SJCRH30 (cell line): ENCODE measurements at places on chromosomes 2 and 18.

DNA sequence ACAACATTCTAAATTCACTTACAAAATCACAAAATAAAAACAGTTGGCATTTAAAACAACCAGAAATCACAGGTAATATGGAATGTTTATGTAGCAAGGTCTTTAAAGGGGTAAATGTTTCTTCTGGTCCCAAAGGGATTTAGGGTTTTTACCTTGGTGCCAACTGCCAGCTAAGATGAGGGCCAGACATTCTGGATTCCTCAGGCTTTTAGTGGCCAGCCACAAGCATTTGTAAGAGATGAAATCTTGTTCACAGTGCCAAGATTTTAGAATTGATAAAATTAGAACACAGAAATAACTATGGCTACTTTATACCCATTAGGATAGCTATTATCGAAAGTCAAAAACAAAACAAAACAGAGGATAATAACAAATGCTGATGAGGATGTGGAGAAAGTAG, 60.4 kb upstream of the CDKL4 start:
- H3K4me1 ChIP-seq, result 0 out of 2 replicates have a peak, but pooled peaks cover 3% of the 10 kb centered on the region
- no peak overlapping the region for H3K27ac ChIP-seq
- peak; percentile 32 for DNase-seq
- peaks cover 7% of the 10 kb centered on the region; the same call in 1 of the 2 replicates for H3K36me3 ChIP-seq
- no peak overlapping the region for H3K4me3 ChIP-seq

DNA sequence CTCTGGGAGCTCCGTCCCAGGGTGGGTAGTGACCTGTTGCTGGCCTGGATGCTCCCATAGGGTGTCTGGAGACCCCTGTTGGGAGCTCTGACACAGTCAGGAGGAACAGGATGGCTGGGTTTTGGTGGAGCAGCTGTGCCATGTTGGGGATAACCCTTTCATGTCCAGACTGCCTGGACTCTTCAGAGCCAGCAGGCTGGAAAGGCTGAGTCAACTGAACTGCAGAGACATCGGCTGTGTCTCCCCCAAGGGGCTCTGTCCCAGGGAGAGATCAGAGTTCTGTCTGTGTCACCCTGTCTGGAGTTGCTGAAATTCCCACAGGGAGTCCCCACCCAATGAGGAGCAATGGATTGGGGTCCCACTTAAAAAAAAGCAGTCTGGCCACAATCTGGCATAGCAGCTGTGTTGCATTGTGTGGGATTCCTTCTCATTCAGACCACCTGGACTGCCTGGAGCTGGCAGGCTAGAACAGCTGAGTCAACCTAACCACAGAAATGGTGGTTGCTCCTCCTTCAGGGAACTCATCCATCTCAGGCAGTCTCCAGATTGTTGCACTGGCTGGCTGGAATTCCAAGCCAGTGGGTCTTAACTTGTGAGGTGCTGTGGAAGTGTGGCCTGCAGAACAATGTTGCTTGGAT, 37.2 kb downstream of the AGPS start:
- no peaks in the 10 kb centered on the region for H3K27me3 ChIP-seq
- peak; percentile 96 for DNase-seq
- H3K4me3 ChIP-seq, result peak overlapping the region; percentile 31

GRCh38 chr2:11743846-11744553, 2.4 kb upstream of the LPIN1 start:
- H3K36me3 ChIP-seq, result no peaks in the 10 kb centered on the region
- peak overlapping the region; percentile 69 for H3K27ac ChIP-seq
- peak; percentile 97 for DNase-seq
- H3K27me3 ChIP-seq, result no peaks in the 10 kb centered on the region

DNA sequence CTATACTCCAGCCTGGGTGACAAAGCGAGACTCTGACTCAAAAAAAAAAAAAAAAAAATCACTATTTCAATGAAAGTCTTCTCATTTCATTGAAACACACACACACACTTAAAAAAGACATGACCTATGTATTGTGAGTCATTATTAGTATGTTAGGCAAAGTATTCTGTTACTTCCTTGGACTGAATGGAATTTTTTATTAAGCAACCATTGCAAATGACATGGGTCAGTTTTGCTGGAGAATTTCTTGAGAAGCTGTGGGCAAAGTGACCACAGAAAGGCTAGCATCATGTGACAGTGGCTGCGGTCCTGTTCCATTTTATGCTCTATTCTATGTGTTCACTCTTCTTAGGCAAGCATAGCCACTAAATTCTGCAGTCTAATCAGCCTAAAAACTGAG, 695.7 kb downstream of the TDRD15 start:
- H3K4me3 ChIP-seq, result no peak overlapping the region
- H3K36me3 ChIP-seq, result no peaks in the 10 kb centered on the region
- H3K4me1 ChIP-seq, result no peaks in the 10 kb centered on the region
- H3K27ac ChIP-seq, result no peak overlapping the region
- DNase-seq, result no peak
- no peaks in the 10 kb centered on the region for H3K27me3 ChIP-seq

DNA sequence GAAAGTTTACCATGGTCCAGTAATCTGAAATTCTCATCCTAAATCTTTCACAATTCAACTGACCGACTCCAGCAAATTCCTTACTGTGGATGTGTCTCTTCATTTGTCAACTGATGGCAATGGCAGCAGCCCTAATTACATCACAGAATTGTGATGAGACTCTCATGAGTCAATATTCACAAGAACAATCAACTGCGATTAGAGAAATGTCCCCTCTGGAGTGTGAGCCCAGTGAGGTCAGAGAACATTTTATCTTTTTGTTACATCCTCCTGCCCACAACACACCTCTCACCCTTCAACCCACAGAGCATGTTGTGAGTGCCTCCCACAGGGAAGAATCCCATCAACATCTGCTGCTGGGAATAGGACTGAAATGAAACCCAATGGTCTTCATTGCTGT, 73.6 kb downstream of the CD226 start:
- H3K4me1 ChIP-seq, result no peaks in the 10 kb centered on the region
- H3K36me3 ChIP-seq, result no peaks in the 10 kb centered on the region
- no peak overlapping the region for H3K4me3 ChIP-seq
- no peaks in the 10 kb centered on the region for H3K27me3 ChIP-seq
- H3K27ac ChIP-seq, result no peak overlapping the region
- DNase-seq, result no peak

DNA sequence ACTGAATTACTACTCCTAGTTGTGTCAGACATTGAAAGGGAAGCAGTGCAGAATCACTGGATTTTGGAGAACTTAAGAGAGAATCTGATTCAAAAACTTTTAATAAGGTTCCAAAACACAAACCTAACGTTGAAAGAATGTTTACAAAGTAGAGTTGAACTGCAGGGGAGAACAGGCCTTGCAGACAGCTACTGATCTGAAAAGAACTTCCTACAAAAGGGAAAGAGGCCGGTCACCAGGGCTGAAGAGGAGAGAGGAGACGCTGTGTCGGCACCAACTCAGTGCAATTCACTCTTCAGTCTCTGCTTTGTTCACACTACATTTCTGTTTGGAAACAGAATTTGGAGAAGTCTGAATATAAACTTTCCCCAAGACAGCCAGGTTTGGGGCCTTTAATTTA, 124.0 kb downstream of the GAREM1 start:
- H3K4me1 ChIP-seq, result peaks cover 14% of the 10 kb centered on the region
- no peak overlapping the region for H3K27ac ChIP-seq
- no peak overlapping the region for H3K4me3 ChIP-seq
- H3K27me3 ChIP-seq, result no peaks in the 10 kb centered on the region

GRCh38 chr2:168470320-168471162, 14.5 kb downstream of the CERS6 start:
- no peaks in the 10 kb centered on the region for H3K36me3 ChIP-seq
- no peaks in the 10 kb centered on the region for H3K27me3 ChIP-seq
- H3K4me3 ChIP-seq, result no peak overlapping the region

DNA sequence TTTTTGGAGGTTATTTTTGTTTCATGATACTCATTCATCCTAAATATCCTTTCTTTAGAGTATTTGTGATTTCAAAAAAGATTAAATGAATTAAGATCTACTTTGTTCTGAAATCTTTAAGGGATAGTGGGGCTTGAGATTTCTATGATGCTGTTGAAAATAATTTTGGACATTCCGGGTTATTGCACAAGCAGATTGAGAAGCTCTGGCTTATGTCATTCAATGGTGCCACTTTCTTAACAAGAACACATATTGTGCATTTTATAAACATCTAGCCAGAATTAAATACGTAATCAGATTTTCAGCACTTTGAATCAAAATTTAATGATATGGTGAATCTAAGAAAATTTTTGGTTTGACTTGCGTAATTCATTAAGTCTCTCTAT, 207.7 kb upstream of the COL3A1 start:
- no peak for DNase-seq
- H3K4me3 ChIP-seq, result no peak overlapping the region

GRCh38 chr18:10524507-10525370, 1.1 kb upstream of the NAPG start:
- no peak overlapping the region; the same call in 1 of the 2 replicates for H3K27ac ChIP-seq
- H3K36me3 ChIP-seq, result no peaks in the 10 kb centered on the region
- H3K4me3 ChIP-seq, result peak overlapping the region; percentile 69
- DNase-seq, result peak; percentile 37
- H3K27me3 ChIP-seq, result no peaks in the 10 kb centered on the region

DNA sequence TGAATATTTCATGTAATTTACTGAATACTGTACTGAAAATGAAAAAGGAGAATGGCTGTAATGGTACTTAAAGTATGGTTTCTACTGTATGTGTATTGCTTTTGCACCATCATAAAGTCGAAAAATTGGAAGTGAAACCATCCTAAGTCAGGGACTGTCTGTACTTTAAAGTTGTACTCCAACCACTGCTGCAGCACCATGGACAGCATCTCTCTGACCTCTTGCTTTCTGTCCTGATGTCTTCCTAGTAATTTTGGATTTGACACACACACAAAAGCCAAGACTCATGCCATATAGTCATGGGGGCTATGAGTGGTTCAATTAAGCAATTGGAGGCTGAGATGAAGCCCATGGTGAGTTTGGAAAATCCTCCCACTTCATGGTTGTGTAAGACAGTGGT, 256.3 kb upstream of the PKDCC start:
- H3K27me3 ChIP-seq, result no peaks in the 10 kb centered on the region
- peak; percentile 62 for DNase-seq
- H3K4me1 ChIP-seq, result no peaks in the 10 kb centered on the region
- H3K27ac ChIP-seq, result no peak overlapping the region

DNA sequence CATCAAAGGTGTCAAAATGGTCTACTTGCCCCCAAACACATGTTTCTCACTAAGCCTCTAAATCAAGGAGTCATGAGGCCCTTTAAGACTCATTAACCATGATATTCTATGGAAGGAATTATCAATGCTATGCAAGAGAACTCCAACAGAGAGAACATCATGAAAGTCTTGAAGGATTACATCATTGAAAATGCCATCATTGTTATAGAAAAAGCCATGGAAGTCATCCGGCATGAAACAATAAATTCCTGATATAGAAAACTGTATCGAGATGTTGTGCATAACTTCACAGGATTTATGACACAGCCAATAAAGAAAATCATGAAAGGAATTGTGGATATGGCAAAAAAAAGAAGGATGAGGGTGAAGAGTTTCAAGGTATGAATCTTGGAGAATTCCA, 1363.6 kb upstream of the CDH2 start:
- H3K27me3 ChIP-seq, result no peaks in the 10 kb centered on the region
- H3K36me3 ChIP-seq, result no peaks in the 10 kb centered on the region
- H3K4me1 ChIP-seq, result no peaks in the 10 kb centered on the region
- H3K27ac ChIP-seq, result no peak overlapping the region

- H3K4me3 ChIP-seq, result no peak overlapping the region
- no peak for DNase-seq
- H3K36me3 ChIP-seq, result no peaks in the 10 kb centered on the region
- H3K27ac ChIP-seq, result no peak overlapping the region
- H3K27me3 ChIP-seq, result no peaks in the 10 kb centered on the region
Measured at GRCh38 chr2:211534632-211535031, 978.2 kb downstream of the CPS1 start.

GRCh38 chr2:119005555-119005954, 63.6 kb downstream of the MARCO start:
- no peak overlapping the region for H3K27ac ChIP-seq
- H3K36me3 ChIP-seq, result no peaks in the 10 kb centered on the region
- no peak overlapping the region for H3K4me3 ChIP-seq
- H3K4me1 ChIP-seq, result no peaks in the 10 kb centered on the region
- H3K27me3 ChIP-seq, result no peaks in the 10 kb centered on the region

DNA sequence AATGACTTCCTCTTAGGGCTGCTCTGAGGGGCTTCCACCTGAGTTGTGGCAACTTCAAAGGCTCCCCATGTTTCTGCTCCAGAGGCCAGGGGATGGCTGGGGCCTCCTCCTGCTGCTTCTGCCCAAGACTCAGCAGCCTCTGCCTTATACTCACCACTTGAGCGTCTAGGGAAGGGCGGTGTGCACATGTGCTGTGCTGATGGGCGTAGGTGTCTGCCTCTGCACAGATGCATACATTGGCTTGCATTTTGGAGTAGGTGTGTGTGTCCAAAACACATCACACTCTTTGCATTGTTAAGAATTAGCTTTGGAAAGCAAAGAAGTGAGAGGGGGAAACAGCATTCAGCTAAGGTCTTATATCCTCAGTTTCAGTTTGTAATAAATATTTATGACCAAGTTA, 85.2 kb downstream of the EN1 start:
- H3K4me1 ChIP-seq, result no peaks in the 10 kb centered on the region
- no peak for DNase-seq
- H3K4me3 ChIP-seq, result no peak overlapping the region
- no peak overlapping the region for H3K27ac ChIP-seq
- no peaks in the 10 kb centered on the region for H3K36me3 ChIP-seq

DNA sequence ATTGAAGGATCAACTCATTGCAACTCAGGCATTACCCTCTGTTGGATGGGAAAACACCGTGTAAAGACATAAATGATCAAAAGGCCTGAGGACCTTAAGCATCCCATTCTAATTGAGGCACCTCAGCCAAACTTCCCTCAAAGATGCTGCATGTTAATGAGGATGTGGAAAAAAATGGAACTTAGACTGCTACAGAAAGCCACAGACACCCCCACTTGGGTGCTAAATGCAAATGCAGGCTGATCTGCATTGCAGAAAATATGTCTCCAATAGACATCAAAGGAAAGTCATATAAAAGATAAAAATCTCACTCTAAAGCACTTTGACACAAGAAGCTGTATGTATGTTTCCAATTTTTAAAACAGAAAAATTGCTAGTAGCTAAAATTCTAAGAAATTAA, 504.7 kb downstream of the KCNJ3 start:
- no peak overlapping the region for H3K27ac ChIP-seq
- no peaks in the 10 kb centered on the region for H3K27me3 ChIP-seq
- no peak overlapping the region for H3K4me3 ChIP-seq
- no peak for DNase-seq

GRCh38 chr2:26609839-26610277, 31.3 kb downstream of the CIB4 start:
- peaks cover 47% of the 10 kb centered on the region for H3K27me3 ChIP-seq
- DNase-seq, result no peak
- H3K4me3 ChIP-seq, result no peak overlapping the region
- peaks cover 7% of the 10 kb centered on the region; the same call in 1 of the 2 replicates for H3K4me1 ChIP-seq
- H3K36me3 ChIP-seq, result no peaks in the 10 kb centered on the region

DNA sequence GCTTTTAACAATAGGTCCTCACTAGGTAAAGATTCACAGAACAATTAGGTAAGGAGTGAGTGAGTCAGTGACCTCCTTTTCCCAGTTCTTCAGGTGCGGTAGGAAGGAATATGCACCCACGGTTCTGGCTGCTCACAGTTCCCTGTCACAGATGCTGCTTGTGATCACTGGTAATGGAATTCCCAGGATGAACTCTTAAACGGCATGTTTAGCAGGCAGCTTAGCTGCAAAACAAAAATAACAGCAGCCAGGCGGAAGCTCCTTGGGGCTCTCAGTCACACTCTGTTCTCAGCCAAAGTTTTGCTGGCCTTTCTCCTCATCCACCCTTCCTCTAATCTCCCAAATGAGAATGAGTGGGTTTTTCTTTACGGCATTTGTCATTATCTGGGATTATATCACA, 274.5 kb downstream of the MYT1L start:
- no peaks in the 10 kb centered on the region for H3K36me3 ChIP-seq
- no peak overlapping the region for H3K4me3 ChIP-seq
- no peaks in the 10 kb centered on the region for H3K27me3 ChIP-seq
- no peak for DNase-seq

- no peak overlapping the region for H3K4me3 ChIP-seq
- no peak overlapping the region for H3K27ac ChIP-seq
- no peaks in the 10 kb centered on the region for H3K36me3 ChIP-seq
- H3K4me1 ChIP-seq, result peaks cover 8% of the 10 kb centered on the region; the same call in 1 of the 2 replicates
Measured at GRCh38 chr18:27240383-27240782, 55.3 kb upstream of the CHST9 start.
